ENCODE measurements at places on chromosomes 2 and 18. TPM values are rescaled to one million over a fixed set of nuclear protein-coding genes. Genes with fewer than 3 reads are reported as not detected.

GRCh38 chr18:55287935-55288868 lies 299.8 kb downstream of the TCF4 start:
- H3K36me3 ChIP-seq, result no peaks in the 10 kb centered on the region
- peaks cover 39% of the 10 kb centered on the region for H3K4me1 ChIP-seq
- H3K27me3 ChIP-seq, result no peaks in the 10 kb centered on the region

DNA sequence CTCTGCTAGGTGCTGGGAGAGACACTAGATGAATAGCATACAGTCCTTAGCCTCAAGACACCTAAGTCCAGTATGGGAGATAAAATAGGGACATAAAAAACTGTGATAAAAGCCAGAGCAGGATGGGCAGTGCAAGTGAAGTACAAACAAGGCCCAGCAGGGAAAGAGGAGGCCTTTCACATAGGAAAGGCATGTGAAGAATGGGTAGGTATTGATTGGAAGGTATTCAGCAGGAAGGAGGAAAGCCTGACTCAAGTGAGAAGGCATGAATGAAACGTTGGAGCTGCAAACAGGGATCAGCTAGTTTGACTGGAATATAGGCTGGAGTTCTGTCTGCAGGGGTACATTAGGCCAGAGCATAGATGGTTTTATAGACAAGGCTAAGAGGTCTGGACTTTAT lies 11.0 kb upstream of the CXCR4 start:
- H3K4me1 ChIP-seq, result no peaks in the 10 kb centered on the region
- peaks cover 5% of the 10 kb centered on the region for H3K27me3 ChIP-seq
- H3K36me3 ChIP-seq, result no peaks in the 10 kb centered on the region
- H3K4me3 ChIP-seq, result no peak overlapping the region
- DNase-seq, result no peak

The SKA1 gene
- 0.38 TPM for total RNA-seq

The IL36A gene
- total RNA-seq, result not detected

DNA sequence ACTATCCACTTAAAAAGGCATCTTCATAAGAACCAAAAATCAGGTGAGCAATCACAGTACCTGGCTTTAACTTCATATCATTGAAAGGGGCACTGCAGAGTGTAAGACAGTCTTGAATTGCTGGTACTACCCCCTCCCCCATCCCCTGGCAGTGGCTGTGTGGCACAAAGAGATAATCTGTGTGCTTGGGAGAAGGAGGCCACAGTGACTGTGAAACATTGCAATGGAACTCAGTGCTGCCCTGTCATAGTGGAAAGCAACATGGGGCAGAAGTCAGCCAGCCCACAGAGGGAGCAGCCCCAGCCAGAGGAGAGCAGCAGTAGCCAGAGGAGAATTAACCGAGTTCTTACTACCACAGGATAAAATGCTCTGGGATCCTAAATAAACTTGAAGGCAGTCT lies 45.3 kb upstream of the UGP2 start:
- DNase-seq, result no peak
- H3K27ac ChIP-seq, result no peak overlapping the region
- H3K36me3 ChIP-seq, result no peaks in the 10 kb centered on the region
- no peaks in the 10 kb centered on the region for H3K4me1 ChIP-seq

DNA sequence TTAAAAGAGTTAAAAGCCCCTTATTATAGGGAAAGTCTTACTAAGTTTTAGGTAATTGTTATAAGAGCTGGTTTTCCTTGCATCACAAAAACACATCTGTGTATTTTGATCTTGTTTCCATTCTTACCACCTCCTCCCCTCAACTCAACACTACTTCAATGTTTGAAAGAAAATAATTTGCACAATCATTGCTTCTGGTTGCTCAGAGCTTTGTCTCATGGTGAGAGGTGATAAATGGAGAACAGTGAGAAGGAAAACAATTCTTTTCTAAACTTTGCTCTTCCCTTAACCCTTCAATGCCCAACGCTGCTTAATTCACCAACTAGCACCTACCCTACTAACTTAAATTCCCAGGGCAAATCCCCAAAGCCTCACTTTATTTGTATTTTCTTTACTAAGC lies 268.1 kb upstream of the LINC00305 start:
- H3K27ac ChIP-seq, result no peak overlapping the region
- H3K4me1 ChIP-seq, result no peaks in the 10 kb centered on the region
- H3K4me3 ChIP-seq, result no peak overlapping the region
- no peaks in the 10 kb centered on the region for H3K36me3 ChIP-seq
- H3K27me3 ChIP-seq, result no peaks in the 10 kb centered on the region

DNA sequence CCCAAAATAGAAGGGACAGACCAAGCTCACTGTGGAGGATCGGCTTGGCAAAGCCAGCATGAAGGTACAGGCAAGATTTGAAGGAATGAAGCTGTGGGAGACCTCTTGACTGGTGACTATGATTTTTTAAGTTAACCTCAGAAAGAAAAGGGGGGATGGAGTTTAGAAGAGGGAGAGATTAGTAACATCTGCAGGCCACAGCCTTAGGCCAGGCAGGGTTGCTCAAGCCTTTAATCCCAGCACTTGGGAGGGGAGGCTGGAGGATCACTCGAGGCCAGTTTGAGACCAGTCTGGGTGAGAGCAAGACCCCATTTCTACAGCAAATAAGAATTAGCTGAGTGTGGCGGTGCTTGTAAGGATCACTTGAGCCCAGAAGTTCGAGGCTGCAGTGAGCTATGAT lies 46.6 kb downstream of the ZNF532 start:
- DNase-seq, result no peak
- H3K4me1 ChIP-seq, result peaks cover 74% of the 10 kb centered on the region
- no peaks in the 10 kb centered on the region for H3K27me3 ChIP-seq
- H3K36me3 ChIP-seq, result no peaks in the 10 kb centered on the region

The LOXL3 gene
- total RNA-seq, result 4.2 TPM

DNA sequence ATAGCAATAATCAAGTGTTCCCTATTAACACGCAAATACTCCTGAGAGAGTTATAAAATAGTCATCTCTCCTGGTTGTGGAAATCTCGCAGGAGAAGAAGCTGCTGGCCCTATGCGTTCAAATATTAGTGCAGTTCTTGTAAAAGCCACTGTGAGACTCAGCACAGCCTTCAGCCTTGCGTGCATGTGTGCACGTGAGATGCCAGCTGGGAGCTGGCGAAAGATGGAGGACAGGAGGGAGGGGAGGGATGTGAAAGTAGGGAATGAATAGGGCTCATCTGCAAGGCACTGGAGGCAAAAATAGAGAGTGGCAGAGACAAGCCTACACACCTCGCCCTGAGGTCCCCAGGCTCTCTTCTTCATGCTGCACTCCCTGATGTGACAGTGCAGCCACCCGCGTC lies 126.5 kb downstream of the INO80D start:
- no peak overlapping the region for H3K27ac ChIP-seq
- no peaks in the 10 kb centered on the region for H3K36me3 ChIP-seq

Measured in heart right ventricle (tissue), 16 donors.